B cell (primary cell): ENCODE measurements at places on chromosomes 3 and 15.

GRCh38 chr15:41958002-41958420 is 14.3 kb downstream of the EHD4 start:
- DNase-seq = no peak

GRCh38 chr3:9384141-9384828 is 13.1 kb upstream of the SETD5 start:
- no peak for DNase-seq

DNA sequence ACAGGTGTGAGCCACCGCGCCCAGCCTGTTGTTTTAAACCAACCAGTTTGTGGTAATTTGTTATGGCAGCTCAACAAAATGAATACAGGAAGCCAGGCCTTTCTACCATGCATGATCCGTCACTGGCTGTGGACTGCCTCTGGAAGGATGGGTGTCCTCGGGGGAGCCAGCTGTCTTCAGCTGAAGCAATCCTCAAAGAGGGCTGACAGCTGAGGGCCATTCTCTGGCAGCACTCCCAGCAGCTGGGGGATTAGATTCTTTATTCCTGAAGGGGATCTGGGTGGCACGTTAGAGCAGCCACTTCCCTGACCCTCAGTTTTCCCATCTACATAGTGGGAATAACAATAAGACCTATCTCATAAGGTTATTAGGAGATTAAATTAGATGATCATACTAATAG is 24.4 kb downstream of the POLR2M start:
- no peak for DNase-seq

- DNase-seq = no peak
Measured at GRCh38 chr3:69811452-69812401, 72.5 kb downstream of the MITF start.

- DNase-seq = no peak
Measured at GRCh38 chr3:4818986-4819693, 160.1 kb upstream of the BHLHE40 start.

DNA sequence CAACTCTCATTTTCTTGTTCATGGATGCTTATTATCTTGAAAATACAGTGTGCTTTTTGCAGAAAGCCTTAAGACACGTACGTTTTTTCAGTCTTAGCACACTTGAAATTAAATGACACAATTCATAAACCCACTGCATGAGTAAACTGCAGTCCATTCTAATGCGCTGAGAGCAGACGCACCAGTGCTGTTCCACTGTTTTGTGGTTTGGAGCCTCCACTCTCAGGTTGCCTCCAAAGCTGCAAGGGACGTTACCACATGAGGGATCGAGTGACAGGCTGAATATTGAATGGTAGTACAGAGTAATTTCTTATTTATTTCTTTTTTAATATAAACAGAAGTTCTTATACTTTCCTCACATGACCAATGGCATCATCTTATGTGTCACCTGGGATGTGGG is 12.3 kb downstream of the IQCH start:
- DNase-seq = no peak

DNA sequence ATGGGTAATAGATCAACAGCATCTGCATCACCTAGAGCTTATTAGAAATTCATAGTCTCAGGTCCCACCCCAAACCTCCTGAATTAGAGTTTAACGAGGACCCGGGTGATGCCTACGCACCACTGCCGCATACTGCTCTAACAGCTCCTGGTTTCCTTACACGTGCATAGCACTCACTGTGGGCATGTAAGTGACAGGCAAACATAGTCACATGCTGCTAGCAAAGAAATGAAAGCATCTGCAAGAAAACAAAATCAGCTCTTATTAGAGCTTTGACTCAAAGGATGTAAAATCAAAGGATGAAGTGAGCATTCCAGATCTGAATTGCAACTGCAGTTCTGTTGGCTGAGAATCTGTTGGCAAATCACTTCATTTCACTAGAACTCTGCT is 19.1 kb upstream of the RIOX2 start:
- DNase-seq = no peak

DNA sequence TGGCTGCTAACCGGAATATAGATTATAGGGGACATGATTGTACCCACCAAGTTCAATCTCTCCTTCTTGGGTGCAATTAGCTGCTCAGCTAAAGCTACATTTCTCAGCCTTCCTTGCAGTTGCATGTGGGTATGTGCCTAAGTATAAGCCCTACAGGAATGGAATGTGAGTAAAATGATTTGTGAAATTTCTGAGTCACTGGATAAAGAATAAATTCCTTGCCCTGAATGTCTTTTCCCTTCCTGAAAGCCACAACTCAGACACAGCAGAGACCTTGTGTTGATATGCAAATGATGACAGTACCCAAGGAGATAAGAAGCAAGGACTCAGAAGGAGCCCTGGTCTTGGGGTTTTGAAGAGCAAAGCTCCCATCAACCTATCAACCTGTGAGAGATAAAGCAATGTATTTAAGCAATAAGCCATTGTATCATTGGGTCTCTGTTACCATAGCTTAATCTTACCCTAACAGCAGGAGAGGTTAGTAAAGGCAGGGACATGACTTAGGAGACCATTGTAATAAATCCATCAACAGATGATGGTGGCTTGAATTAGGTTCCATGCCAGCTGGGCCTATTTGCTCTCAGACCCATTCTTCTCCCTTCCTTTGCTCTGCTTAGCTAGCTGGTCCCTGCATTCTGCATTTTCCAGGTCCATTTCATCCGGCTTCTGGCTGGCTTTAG is 25.6 kb upstream of the ZNF280D start:
- DNase-seq = no peak
